ENCODE measurements at places on chromosomes 16 and 17.

GRCh38 chr17:55037828-55038227 lies 69.3 kb downstream of the STXBP4 start:
- no peak for DNase-seq

- DNase-seq, result no peak
Measured at GRCh38 chr17:18360518-18360917, 2.8 kb downstream of the SHMT1 start.

DNA sequence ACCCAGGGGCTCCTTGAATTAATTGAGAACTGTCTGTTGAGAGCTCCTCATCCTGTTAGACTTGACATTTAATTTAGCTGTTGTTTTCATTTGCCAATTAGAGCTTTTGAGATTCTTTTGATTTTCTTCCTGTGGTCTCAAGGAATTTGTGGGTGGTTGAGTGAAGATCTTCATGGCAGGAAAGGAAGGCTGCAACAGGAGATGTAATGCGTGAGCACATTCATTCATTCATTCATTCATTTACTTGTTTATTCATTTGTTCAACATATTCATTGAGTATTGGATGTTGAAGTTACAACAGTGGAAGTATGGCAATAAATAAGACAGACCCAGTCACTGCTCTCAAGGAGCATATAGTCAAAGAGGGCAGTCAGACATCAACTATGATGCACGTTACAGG lies 117.7 kb downstream of the PRKCB start:
- no peak for DNase-seq

DNA sequence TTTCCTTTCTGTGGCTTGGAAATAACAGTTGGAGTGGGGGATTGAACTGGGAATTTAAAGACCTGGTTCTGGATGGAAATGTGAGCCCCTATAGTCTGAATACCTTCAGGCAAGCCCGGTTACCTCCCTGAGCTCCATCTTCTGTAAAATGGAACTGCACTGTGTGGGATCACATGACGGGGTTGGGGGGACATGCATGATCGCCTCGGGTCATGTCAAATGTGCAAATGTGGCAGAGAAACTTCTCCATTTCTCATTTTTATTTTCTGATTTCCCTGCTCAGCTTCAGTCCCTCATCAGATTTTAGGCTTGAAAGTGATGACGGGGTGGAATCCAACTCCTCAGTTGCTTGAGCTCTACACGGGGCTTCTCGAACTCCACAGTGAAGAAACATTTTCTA lies 1.5 kb downstream of the MT1B start:
- DNase-seq, result no peak

DNA sequence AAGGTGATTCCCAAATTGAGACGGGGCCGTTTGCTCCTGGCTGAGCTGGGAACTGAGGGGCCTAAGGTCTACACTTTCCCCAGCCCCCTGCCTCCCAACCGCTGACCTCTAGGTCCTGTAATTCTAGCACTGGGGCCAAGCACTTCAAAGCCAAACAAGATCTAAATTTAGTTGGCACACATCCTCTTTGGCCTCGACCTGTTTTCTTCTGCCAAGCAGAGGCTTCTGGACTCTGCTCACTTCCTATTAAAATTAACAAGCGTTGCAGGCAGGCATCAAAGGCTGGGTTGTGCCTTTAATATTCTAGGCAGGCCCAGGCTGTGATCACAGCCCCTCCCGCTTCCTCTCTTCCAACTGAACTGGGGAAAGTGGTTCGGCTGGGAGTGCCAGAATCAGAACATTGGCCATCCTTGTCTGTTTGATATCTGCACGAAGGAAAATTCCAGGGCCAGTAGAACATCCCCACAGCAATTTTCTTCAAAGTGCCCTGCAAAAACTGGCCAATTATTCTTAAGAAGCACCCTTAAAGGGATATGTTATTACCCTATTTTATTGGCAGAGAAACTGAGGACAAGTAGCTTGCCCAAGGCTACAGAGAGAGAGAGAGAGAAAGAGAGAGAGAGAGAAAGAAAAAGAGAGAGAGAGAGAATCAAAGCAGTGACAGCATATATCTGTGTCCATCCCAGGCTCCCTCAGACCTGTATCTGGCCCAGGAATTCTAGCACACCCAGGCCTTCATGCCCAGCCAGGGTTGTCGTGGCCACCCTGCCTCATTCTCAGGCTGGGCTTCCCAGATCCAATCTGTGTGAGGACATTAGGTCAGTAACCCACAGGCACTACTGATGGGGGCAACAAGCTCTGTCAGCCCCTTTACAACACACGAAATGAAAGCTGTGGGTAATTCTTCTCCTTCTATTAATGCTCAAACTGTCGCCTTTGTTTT lies 12.8 kb upstream of the MT4 start:
- no peak for DNase-seq

- DNase-seq, result no peak
Measured at GRCh38 chr17:72255481-72255880, 134.7 kb downstream of the SOX9 start.

DNA sequence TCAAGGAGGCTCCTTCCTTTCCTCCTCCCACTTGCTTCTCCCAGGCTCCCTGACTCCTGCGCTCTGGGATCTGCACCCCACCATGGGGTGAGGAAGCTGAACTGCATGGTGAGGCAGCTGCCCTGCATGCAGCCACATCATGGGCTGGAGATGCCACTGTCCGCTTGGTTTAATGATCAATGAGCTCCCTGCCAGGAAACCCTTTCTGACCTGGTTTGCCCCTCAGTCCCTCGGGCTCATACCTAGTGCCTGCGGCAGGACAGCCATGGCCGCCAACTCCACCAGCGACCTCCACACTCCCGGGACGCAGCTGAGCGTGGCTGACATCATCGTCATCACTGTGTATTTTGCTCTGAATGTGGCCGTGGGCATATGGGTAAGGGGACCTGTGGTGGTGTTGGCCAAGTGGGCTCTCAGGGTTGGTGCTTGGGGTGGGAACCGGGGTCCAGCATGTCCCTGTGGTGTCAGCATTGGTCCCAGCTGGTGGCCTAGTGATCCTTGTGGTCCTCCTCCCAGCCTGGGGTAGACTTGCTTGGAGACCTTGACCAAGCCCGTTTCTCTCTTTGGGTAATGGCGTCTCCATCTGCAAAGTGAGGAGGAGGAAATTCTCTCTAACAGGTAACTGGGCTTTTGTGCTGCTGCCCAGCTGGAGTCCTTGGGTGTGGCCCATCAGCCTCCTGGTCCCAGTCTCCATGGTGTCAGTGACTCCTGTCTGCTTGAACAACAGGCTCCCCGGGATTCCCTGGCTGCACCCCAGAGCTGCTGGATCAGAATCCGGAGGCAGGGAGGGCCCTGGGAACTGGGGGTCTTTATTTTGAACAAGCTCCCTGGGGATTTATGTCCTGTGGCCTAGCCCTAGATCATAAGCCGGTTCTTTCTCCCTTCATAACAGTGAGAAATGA lies at the start of gene SLC5A10:
Gene SLC5A10 (plus strand): TSS at position 225 of the 902 bp plus-strand sequence. CDS start 41 bp downstream, at position 266.
- DNase-seq, result no peak

- DNase-seq, result no peak
Measured at GRCh38 chr17:40307001-40307730, 1.8 kb upstream of the RARA start.

DNA sequence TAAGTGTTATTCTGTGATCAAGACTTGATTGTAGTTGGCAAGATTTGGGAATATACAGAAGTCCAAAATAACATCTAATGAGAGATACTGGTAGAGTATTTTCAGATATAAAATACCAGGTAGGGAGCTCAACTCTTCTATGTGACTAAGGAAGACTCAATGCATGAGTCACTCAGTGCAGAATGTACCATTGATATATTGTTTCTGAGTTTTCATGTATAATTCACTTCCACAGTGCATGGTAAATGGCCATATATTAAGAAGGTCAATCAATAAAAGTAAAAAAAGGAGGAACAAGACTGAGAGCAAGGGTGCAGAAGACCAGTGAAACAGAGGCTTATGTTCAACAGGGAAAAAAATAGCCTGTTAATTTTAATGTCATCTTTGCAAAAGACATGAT lies 1387.9 kb downstream of the CDH8 start:
- no peak for DNase-seq

- peak; percentile 56 for DNase-seq
Measured at GRCh38 chr17:50353600-50354195, 7.8 kb downstream of the XYLT2 start.

DNA sequence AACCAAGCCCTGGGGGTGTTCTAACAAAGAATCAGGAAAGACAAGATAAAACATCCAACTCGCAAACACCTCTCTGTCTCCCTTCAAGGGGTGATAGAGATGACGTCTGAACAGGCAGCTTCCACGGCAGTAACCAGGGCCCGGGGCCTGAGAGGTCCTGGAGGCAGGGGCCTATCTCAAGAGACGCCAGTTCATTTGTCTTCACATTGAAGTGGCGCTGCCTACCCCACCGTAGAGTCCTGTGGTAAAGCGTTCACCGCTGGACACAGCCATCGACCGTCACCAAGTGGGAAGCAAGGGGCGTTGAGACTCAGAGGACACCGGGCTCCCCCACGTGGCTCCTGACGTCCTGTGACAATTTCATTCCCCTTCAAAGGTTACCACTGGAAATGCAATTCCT lies 21.4 kb downstream of the UTS2R start:
- no peak for DNase-seq

GRCh38 chr16:979859-980594 lies 1.5 kb upstream of the SOX8 start:
- DNase-seq, result no peak

GRCh38 chr16:74842413-74842812 lies 67.8 kb upstream of the FA2H start:
- no peak for DNase-seq

DNA sequence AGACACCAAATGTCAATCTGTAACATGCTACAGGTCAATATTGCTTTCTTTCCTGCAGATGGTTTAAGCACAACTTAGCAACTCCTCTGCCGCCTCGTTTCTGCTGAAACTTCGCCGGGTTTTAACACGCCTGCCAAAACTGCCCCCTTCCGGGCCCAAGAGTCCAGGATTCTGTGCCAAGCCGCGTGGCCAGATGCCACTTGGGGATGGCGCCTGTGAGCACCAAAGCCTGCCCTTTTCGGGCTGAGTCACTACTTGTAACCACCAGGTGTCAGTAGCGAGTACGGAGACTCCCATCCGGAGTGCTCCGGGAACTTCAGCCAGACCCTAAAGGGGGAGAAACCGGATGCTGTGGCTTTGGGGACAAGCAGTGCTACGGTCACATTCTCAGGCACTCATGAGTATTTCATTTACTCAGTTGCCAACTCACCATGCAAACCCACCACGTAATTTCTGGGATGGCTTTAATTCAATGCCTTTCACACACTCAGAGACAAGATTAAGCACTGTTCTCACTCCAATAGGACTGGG lies 7.8 kb downstream of the PMP22 start:
- peak; percentile 79 for DNase-seq

DNA sequence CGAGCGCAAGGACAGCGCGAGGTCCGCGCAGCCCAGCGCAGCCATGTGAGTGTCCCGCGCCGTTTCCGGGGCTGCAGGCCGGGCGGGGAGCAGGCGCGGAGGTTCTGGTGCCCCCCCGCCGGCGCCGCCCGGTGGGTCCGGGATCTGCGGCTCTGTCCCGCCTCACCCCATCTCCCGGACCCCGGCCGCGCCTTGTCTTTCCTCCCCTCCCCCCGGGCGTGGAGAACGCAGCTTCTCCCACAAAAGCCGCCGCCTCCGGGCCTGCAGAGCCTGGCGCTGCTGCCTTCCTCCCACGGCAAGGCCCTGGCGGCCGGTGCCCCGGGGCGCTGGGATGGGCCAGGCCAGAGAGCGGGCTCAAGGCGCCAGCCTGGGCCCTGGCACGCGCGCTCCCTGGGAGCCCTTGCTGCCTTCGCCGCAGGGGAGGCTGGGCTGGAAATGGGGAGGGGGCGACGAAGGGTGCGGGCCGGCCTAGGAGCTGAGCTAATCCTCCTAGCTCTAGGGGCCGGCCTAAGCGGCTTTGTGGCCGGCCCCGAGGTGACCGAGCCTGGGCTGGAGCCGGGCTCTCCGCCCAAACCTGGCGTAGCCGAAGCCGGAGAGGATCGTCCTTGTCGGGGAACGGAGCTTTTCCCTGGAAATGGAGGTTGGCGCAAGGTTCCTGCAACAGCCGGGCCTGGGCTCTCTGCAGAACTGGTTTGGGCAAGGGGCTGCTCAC lies 397 bp downstream of the RIPOR1 start:
- DNase-seq, result peak; percentile 74

DNA sequence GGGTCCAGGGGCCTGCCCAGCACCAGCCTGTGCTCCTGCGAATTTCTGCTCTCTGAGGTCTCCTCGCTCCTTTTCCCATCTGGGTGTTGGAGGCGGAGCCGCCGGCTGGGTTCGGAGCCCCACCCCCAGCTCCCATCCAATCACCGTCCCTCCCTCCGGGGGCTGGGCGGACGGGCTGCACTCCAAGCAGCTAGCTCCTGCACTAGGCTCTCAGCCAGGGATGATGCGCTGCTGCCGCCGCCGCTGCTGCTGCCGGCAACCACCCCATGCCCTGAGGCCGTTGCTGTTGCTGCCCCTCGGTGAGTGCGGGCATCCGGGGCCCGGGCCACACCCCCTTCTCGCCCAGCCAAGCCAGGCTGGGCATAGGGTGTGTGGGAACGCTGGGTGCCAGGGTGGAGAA lies at the start of gene NRN1L:
Gene NRN1L (plus strand): TSS at position 202 of the 400 bp plus-strand sequence. CDS start 19 bp downstream, at position 221.
- DNase-seq, result no peak

DNA sequence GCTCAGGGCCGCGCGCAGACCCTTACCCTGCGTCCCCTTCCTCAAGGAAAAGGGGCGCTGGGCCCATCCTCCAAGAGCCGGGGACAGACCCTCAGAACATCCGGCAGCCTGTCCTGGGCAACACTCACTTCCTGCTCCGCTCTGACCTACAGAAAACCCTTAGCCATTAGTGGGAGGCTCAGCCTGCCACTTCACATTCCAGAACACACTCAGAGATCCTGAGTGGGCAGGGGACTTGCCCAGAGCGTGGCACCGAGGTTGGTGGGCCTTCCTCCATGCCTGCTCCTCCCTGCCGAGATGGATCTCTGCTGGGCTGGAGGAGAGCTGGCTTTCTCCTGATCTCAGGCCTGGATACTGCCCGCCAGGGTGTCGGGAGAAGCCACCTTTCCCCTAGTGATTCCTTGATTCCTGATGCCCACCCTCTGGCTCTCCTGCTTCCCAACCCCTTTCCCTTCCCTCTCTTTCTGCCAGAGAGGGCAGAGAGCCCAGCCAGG lies 1.5 kb downstream of the SCARF1 start:
- no peak for DNase-seq

DNA sequence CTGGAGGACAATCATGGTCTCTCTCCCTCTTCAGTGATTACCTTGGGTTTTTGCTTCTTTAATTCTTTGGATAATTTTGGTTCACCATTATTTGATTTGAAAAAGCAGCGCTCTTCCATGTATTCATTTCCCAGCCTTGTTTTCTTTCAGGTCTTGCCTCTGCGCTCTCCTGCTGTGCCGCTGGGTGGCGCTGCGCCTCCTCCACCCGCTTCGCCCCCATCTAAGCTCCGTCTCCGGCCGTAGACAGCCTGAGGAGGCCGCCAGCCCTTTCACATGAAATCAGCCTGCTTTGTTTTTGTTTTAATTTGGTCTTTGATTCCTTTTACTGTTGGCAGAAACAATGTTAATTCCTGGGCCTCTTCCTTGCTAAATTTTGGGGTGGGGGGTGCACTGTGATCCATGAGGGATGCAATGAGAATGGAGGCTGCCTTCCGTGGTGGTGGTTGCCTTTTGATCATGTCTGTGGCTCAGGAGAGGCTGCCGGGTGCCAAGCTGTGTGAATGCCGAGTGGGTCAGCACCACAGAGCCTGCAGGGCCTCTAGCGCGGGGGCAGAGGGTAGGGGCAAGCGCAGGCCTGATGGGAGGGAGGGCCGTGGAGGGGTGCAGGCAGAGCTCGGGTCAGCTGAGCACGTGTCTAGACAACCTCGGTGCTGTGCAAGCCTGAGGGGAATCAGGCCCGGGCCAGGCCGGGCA lies 64.1 kb downstream of the PLD6 start:
- DNase-seq, result peak; percentile 82

Data from activated effector memory CD4-positive, alpha-beta T cell treated with anti-CD3 and anti-CD28 coated beads, Interleukin-2, amount 50 U/mL, for 16 hours (primary cell).